SJSA1 (cell line): ENCODE measurements at places on chromosomes 1 and 21.

DNA sequence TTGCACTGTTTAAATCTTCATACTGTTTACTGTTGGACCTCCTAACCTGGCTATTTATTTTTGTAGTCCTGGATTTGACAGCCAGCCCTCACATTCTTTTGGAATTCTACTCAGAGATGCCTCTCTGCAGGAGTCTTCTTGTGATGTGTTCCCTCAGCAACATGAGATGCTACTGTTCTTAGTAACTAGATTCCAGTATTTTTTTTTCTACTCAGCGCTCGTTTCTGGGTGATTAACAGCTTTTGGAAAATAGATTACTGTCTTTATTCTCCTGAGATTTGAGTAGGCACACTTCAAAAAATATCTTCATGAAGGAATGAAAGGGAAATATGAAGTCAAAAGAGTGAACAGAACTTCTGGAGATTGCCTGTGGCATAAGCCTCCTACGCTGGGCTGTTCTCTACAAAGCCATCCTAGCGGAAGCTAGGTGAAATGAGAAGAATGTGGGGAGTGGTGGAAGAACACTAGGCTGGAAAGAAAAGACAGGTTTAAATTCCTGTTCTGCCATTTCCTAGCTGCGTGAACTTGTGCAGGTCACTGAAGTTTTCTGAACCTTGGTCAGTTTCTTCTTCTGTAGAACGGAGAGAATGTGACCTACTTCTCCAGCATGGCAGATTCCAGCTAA is 75.9 kb downstream of the LRRC8C start:
- DNase-seq, result no peak

- no peak for DNase-seq
Observed at GRCh38 chr1:48619539-48619938, 147.5 kb upstream of the SPATA6 start.

- DNase-seq, result no peak
Observed at GRCh38 chr1:152683846-152684245, 2.1 kb upstream of the LCE2B start.

GRCh38 chr1:92065042-92065441 is 10.2 kb downstream of the SETSIP start:
- DNase-seq, result no peak

- DNase-seq, result no peak
Observed at GRCh38 chr1:241638909-241639622, 1.1 kb downstream of the CHML start.

GRCh38 chr1:211381481-211382181 is 55.0 kb downstream of the TRAF5 start:
- DNase-seq, result no peak

GRCh38 chr1:83547901-83548300 is 451.0 kb downstream of the TTLL7 start:
- DNase-seq, result no peak
